ENCODE measurements at places on chromosomes 1 and 21. TPM values are rescaled to one million over a fixed set of nuclear protein-coding genes. Genes with fewer than 3 reads are reported as not detected.

DNA sequence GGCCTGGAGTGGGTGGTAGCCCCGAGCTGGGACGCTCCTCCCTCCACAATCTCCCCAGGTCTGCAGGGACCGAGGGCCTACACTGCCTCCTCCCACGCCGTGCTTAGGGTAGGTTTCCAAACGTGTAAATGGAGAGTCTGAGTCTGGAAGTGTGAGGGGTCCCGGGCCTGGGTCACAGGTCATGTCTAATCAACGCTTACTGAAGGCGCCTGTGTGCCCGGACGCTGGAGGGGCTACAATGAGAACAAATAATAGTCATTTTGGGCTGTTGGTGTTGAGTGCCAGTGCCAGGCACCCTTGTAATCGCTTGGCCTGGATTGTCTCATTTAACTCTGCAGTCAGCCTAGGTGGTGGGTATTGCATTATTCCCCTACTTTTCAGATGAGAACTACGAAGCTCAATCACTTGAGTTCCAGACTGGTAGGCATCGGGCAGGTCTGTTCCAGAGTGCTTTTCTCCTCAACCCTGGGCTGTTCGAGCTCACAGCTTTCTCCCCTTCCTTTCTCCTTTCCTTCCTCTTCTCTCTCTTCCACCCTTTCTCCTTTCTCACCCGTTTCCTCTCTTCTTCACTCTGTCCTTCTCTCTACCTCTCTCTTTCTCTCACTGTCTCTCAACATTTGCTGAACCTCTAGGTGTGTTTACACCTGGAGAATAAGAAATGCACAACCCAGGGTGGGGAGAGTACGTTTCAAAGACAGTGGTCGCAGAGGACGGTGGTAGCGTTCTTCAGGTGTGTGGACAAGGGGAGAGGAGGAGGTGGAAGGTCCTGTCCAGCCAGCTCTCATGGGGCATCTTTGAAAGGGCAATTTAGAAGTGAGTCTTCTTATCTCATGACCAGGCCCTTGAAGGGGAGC, 883 bp downstream of the SLC66A1 start:
- no peak for DNase-seq

GRCh38 chr1:6059866-6060265, 14.2 kb downstream of the KCNAB2 start:
- DNase-seq = no peak

DNA sequence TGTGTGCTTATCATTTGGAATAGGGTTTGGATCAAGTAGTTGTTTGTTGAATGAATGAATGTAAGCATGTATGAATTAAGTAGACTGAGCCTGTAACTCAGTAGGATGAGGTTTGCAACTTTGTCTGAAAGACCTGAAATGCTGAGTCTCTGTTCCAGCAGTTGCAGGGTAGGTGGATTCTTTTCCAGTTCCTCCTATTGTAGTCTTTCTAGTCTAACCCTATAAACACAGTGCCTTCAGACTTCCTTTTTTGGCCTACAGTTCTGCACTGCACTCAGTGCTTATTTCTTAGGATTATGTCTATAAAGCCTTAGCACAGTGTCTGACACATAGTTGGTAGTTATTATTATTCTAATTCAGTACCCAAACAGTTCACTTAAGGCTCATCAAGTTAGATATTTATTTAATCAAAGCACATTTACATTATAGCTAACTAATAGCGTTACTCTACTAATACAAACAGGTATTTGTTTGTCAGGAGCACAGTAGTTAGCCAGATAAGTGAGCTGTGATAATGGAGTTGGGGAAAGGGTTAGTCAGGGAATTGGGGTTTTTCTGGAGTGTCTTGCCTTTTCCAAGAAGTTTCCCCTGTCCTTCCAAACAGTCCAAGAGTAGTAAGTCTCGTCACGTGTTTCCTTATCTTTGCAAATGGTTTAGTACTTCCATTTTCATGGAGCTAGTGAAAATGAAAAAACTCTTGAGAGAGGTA, 45.0 kb downstream of the ABCD3 start:
- DNase-seq = no peak

GRCh38 chr1:87393445-87394085, 64.9 kb downstream of the LMO4 start:
- DNase-seq = no peak

DNA sequence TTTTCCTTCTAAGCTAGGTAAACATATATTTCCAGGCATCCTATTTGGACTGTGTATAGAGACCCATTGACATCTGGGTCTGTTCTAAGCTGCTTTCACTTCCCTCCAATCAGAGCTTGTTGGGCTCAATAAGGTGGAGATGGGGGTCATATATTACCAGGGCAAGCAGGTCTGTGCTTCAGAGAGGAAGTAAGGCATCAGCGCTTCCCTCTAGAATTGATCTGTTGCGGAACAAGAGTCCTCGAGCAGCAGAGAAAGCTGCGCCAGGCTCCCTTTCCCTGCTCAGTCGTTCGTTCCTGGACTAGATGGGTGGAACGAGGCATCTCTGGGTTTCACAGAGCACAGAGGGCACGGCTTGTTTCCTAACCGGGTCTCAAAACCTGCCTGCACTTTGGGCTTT, 63.5 kb downstream of the DISC1 start:
- no peak for DNase-seq

Gene CASZ1
- polyA plus RNA-seq = 16.0 TPM

Gene KRTAP7-1
- not detected for polyA plus RNA-seq

DNA sequence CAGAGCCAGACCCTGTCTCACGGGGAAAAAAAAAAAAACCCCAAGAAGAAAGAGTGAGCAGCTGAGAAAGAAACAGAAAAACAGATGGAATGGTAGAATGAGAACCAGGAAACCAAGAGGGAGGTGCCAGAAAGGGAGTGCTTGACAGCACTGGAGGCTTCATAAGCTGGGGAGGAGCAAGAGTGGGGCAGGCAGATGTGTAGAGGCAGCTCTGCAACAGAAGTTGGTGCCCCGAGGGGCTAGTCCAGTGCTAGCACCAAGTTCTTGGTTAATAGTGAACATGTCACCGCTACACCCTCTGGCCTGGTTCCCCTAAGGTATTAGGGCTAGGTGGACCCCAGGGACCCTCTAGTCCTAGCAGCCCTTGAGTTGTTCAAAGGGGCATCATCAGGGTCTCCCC, 98.0 kb downstream of the TGFBR3 start:
- DNase-seq = no peak

Gene CBR3
- polyA plus RNA-seq = 1.4 TPM

- no peak for DNase-seq
These were observed 39.6 kb downstream of the MPZL1 start for GRCh38 chr1:167761400-167761799.

GRCh38 chr1:23661887-23662286, 29.7 kb upstream of the RPL11 start:
- no peak for DNase-seq

DNA sequence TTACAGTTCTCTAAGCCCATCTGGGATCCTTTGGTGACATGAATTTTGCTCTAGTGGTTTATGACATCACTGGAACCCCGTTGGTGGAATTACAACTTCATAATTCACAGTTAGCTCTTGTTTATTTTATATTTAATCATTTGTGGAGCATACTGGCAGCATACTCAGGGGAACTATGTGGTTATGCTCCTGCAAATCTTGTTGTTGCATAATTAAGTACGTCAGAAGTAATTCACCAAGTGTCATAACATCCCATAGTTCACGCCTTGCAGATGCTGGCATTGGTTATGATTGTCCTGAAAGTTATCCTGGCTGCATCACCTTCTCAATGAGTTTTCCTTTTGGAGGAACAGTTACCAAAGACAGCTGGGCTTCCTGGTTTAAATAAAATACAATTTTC, 16.5 kb downstream of the PRRX1 start:
- DNase-seq = no peak

Gene CRNN
- 0.52 TPM for polyA plus RNA-seq

Gene PAQR6
- polyA plus RNA-seq = 3.5 TPM

Gene PROK1
- not detected for polyA plus RNA-seq

GRCh38 chr1:89659322-89660081, 26.6 kb downstream of the LRRC8C start:
- DNase-seq = no peak

Gene AMY1A
- polyA plus RNA-seq = not detected

DNA sequence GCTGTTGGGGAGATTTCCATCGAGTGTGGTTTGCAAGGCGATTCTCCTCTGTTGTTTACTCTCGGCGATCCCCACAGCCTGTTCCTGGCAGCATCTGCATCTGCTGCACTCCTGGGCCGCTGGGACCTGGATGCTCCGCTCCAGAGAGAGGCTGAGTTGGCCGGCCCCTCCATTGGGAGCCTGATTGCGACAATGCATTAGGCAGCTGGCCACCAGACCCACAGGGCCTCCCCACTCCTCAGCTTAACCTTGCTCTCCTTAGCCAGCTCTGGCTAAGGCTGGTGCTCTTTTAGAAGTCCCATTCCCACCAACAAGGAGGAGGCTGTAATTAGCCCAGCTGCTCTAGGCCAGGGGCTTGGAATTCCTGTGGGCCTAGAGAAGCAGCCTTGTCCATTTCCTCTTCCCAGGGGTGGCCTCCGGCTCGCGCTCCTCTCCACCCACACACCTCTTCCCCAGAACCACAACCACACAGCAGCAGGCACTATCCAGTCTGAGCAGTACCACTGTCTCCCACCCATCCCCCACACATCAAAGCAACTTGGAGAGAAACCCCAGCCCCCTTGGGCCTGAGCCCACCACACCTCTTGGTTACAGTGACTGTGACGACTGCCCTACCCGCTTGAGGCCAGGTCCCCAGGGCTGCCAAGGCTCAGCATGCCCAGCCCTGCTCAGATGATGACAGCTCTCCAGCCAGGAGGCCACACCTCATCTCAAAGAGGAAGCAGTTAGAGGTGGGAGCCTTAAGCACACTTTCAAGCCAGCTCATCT, 193.8 kb upstream of the EDN2 start:
- no peak for DNase-seq

DNA sequence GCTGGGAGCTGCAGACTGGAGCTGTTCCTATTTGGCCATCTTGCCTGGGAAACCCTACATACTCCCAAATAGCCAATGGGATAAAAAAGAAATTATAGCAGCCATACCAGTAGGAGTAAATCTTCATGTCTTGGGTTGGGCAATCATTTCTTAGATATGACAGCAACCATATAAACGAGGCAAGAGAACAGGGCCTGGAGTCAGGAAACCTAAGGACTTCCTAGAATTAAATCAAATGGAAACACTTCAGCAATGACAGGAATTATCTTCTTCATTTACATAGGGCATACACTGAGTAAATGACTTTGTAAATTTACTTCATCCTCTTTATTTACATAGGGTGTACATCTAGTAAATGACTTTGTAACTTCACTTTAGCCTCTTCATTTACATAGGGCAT, 286.6 kb upstream of the POGK start:
- no peak for DNase-seq

GRCh38 chr1:87100271-87100670, 185.8 kb downstream of the HS2ST1 start:
- no peak for DNase-seq

DNA sequence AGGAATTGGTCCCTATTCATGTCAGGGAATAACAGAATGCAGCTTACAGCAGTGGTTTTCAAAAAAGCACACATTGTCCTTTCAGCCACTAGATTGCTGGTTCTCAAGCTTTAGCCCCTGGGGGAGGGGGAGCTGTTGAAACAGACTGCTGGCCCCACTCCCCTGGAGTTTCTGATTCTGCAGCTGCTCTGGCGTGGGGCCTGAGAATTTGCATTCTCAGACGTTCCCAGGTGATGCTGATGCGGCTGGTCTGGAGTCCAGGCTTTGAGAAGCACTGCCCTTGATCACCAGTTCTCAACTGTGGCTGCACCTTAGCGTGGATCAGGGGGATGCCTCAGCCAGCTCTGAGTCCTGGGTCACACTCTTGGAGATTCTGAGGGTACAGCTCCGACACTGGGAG, 62.7 kb upstream of the LAPTM5 start:
- DNase-seq = no peak

DNA sequence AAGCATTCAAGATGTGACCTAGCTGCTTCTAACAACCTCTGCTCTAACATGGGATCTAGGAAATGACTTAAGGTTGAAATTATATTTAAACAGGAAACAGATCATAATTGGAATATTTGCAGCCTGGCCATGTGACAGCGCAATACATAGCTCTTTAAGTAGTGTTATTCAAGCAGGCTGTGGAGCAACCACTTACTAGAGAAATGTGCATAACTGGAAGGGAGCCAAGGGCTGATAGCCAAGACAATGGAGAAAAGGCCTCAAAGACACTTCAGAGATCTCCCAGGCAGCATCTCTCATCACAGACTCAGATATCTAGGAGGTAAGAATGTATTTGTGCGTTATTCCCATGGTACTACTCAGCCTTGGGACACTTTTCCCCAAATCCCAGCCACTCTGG, 823.0 kb upstream of the PRMT6 start:
- DNase-seq = no peak

Gene SPRR2G
- polyA plus RNA-seq = not detected

Gene AZIN2
- 2.4 TPM for polyA plus RNA-seq

Gene SLAMF8
- polyA plus RNA-seq = 0.46 TPM

GRCh38 chr1:155139895-155140629, at the start of gene DPM3:
DPM3 (minus strand) TSS chr1:155140531; CDS start chr1:155140240, 291 bp downstream.
- DNase-seq = peak; percentile 95

DNA sequence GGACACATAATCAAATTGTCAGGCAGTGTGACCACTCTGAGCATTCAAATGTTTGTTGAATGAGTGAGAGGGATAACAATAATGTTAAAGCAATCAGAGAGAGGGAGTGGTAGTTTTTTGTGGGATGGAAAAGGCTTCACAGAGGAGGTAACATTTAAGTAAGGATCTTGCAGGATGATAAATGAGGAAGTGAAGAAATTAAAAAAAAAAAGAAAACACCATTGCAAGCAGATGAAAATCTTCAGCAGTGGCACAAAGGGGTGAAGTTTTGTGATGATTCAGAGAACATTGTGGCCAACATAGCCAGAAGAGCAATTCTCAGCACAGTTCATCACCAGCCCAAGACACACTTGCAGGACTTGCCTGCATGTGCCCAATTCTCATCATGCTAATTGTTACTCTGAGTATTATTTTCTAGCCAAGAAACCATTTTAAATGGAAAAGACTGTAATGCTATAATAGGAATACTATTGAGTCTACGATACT, 35.0 kb downstream of the OVGP1 start:
- DNase-seq = no peak

- DNase-seq = no peak
These were observed 151.9 kb downstream of the CASZ1 start for GRCh38 chr1:10644307-10645128.

Gene COL16A1
- polyA plus RNA-seq = 19.3 TPM

Gene SPRR1B
- not detected for polyA plus RNA-seq

Gene KRTAP21-2
- not detected for polyA plus RNA-seq

Gene CA6
- not detected for polyA plus RNA-seq

- DNase-seq = no peak
These were observed 3.4 kb upstream of the PDE9A start for GRCh38 chr21:42650033-42650370.

Gene CCSAP
- 1.7 TPM for polyA plus RNA-seq

DNA sequence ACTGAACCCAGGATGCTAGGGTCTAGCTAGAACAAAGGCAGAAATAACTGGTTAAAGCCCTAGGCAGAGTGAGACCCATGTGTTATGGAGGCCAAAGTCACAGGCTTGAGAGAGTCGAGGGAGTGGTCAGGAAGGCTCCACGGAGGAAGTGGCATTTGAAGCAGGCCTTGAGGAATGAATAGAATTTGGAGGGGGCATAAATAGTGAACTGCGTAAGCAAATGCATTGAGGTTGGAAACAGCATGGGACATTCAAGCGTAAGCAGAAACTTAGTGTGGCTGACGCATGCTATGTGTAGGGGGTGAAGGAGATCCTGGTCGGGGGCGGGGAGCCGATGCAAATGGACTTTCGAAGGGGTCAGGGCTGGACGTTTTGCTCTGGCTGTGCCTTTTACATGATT, 11.5 kb downstream of the AZIN2 start:
- DNase-seq = no peak
